Brain microvascular endothelial cell (primary cell): ENCODE measurements at places on chromosomes 2 and 18.

DNA sequence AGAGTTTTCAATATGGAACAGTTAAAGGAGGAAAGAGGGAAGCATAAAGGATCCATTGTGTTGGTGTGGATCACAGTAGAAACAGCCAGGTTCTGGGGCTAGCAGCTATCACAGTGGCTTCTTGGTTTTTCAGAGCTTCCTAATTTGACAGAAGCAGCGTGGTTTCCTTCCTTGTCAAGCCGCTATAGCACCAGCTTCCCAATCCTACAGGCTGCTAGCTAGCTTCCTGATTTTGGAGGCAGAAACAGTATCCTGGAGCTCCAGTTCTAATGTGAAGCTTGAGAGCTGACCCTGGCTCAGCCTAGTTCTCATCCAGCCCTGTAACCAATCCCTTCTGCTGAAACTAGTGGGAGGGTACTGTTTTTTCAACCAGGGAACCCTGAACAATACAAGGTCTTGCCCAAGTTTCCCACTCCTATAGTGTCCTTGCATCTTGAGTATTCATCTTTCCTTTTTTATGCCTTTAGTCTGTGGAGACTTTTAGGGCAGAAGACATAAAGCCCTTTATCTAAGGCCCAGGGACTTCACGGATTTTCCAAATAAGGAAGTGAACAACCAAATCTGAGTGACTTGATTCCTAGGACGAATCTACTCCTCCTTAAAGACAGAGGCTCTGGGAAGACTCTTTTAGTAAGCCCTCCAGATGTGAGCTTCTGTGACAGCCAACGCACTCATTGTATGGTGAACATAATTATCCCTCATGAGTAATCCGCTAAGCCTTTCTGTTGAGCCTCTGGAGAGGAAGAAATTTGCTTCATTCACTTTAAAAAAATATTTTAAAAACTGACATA lies 33.8 kb downstream of the CCDC93 start:
- peak; percentile 53 for DNase-seq

DNA sequence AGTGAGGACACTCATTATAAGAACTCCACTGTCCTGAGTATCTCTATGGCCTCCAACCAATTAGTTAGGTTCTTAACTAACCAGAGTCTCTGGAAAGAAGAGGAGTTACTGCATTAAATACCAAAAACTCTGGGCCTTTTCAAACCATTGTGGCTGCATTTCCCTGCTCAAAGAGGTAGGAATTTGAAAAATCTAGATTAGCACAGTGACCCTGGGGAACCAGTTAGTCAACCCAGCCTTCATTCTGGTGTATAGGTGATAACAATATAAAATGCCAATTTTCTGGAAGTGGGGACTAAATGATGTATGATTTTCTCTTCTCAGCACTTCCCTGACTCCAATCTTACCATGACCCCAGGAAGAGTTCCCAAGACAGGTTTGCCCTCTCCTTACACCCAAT lies 287.8 kb upstream of the SETBP1 start:
- no peak for DNase-seq

- no peak for DNase-seq
Measured at GRCh38 chr2:110707386-110707965, 24.9 kb upstream of the ACOXL start.

- no peak for DNase-seq
Measured at GRCh38 chr2:39937621-39938020, 158.6 kb upstream of the THUMPD2 start.

DNA sequence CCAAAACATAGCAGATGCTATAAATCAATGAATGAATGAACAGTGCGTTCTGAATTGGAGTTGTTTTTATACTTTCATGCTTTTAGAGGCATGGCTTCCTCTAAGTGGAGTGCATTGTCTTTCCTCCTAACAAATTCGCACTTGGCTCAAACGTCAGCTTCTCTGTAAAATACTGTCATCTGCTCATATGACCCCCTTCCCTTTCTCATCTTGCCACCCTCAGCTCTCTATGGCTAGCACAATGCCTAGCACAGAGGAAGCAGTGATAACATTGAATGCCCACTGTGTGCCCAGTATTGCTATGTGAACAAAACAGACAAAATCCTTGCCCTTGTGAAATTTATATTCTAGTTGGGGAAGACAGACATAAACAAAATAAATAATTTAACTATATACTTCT lies 258.8 kb downstream of the MREG start:
- DNase-seq: no peak

DNA sequence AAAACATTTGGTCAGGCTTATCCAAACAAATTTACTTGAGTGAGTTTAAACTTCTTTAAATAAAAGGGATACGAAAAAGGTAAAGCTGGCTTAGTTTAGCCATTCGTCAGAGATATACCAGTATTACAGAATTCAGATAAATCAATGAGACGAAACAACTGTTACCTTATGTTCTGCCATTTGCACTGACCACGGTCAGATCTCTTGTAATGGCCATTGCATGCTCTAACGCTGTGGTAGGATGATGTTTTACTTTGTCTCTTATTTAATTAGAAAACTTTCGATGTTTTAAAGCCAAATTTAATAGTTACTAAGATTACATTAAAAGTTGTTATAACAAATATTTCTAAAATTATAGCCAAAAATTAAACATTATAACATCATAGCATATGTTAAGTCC lies 1.5 kb downstream of the C18orf54 start:
- no peak for DNase-seq

DNA sequence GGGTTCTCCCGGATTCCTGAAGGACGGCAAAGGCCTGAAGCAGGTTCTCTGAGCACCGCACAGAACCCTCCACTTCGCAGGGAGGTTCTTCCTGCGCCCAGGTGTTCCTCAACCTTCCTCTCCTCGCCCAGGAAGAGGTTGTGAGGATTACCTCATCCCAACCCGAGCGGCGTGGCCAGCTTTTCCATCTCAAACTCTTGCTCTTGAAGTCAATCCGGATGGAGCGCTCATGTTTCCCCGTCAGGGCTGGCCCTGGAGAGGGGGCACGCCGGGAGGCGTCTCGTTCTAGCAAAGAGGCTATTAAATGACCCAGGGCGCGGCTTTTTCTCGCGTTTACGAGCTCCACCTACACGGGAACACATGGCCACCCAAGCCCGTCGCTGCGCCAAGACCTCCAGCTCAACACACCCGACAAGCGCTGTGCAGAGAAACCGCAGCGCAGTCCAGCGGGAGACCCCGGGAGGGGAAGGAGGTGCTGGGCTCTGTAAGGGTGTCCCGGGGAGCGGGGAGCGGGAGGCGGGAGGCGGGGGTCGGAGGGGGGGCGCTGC lies 540 bp upstream of the RAB10 start:
- DNase-seq: peak; percentile 83

DNA sequence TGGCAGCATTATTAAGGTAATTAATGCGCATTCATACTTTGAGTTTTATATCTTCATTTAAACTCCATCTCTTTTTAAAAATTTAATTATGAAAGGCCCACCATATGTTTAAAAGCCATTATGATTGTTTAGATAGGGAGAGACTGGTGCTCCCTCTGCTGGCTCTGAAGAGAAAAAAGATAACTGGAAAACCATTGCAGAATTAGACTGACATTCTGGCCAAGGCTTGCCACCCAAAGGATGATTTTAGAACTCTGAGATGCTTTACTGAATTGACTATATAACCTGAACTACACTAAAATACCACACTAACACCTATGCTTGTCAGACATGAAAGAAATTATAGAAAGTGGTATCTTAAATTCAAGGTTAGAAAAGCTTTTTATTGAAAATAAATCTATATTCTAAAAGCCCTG lies 127.6 kb upstream of the SPOPL start:
- DNase-seq: peak; percentile 21

GRCh38 chr2:14550658-14551057 lies 81.9 kb upstream of the LRATD1 start:
- no peak for DNase-seq

- no peak for DNase-seq
Measured at GRCh38 chr2:64327510-64328414, 126.2 kb upstream of the LGALSL start.

DNA sequence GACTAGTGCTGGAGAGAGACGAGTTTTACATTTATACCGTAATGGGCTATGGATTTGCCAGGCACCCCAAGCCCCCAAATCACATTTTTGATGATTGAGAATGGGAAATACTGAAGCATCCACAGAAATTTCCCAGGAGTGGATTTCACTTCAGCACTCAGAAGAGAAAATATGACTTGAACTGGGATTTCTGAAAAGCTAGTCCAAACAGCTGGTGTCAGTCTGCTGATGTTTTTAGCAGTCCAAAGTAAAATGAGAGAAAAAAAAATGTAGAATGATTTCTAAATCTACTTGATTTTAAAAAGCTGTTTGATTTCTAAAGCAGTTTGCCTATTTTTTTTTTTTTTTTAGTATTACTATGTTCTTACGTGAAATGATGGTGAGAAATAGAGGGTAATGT lies 105.0 kb downstream of the PLEKHM3 start:
- DNase-seq: no peak

DNA sequence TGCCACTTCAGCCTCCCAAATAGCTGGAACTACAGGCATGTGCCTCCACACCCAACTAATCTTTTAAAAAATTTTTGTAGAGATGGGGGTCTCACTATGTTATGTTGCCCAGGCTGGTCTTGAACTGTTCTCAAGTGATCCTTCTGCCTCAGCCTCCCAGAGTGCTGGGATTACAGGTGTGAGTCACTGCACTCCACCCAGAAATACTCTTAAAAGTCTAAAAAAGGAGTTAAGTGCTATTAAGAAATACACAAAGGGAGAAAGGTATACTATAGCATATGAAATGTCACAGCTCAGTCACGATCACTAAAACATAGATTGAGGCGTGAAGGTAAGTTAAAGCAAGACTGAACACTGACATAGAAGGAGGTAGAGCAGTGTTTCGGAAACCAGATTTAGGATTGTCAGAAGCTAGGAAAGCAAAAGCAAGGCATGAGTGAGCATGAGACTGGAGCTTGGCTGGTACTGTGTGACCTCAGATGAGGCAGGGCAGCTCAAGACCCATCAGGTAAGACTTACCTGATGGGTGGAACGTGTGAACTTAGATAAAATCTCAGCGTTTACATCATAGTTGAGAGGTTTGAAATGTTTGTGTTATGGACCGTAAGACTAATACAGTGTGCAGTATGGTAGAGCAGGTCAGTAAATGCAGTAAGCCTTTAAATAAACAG lies 9.2 kb downstream of the CCNYL1 start:
- DNase-seq: no peak

DNA sequence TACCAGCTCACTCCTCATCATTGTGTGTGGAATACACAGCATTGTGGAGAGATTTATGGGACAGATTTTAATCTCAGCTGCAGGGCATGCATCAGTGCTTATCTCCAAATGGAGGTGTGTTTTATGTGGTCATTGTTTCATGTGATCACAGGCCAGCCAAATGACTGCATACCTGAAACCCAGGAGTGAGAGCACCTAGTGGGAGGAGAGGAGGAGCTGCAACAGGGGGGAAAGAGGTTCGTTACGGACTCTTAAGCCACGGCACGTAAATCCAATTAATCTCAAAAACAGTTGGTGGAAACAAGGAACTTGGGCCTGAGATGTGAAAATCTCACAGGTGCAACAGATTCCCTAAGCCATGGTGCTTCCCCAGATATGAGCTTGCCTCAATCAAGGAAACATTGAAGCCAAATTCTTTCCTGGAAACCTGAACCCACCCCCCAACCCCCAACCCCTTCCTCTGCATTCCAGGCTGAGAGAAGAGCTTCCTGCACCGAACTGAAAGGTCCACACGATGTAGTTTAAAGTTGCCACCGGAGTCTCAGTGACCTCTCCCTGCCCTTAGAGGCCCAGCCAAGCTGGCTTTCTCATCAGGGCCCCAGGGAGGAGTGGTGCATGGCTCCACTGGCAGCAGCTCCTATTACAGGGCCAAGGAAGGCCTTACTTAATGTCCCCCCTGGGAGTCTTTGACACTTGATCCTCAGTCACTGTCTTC lies 167.4 kb downstream of the C1D start:
- no peak for DNase-seq

DNA sequence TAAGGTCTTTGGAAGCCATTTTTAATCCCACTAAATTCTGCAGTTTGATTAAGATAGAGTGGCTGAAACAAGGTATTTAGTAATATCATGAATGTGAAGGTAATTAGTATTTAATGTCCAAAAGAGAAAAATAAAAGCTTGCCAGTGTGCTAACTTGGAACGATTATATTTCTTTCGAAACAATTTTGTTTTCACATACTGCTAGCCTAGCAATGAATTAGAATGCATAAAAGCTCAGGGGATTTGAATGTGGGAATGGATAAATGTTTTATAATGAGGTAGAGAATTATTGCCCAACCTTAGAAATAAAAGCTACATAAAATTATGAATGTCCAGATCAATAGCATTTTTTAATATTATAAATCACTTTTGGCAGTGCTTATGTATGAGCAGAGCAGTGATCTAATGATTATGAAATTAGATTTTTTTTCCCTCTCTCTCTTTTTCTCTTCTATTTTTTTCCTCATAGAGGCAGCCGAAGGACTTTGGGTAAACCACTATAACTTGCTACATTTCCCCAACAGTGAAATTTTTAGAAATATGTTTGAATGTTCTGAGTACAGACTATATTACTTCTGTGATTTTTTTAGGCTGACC lies 75.5 kb downstream of the PLCL1 start:
- no peak for DNase-seq

DNA sequence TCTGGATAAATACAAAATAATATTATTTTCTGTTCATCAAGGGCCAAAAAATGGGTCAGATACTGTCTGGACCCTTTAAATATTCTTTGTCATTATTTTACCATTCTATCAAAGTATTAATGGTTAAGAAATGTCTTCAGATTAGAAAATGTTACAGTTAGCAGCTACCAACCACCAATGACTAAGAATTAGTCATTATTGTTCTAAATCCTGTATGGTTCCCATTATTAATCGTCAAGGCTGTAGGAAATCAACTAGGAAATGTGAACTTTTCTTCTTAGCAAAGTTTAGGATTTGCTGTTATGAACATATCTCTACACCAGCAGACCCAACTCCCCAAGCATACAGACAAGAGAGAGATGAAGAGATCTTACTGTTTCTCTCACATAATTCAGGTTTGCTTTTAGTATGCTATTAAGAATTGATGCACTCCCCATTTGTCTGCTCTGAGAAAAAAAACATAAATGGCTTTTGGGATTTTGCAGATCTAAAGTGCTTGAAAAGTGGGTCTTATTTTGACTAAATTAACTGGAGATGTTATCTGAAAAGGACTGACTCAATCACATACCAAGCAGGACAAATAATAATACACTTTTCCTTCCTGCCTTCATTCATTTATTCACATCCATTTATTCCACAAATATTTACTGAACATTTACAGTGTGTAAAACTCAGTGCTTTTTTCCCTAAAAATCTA lies 147.7 kb downstream of the PPP1R1C start:
- peak; percentile 7 for DNase-seq

- DNase-seq: peak; percentile 90
Measured at GRCh38 chr2:160241251-160242137, 41.4 kb upstream of the ITGB6 start.

DNA sequence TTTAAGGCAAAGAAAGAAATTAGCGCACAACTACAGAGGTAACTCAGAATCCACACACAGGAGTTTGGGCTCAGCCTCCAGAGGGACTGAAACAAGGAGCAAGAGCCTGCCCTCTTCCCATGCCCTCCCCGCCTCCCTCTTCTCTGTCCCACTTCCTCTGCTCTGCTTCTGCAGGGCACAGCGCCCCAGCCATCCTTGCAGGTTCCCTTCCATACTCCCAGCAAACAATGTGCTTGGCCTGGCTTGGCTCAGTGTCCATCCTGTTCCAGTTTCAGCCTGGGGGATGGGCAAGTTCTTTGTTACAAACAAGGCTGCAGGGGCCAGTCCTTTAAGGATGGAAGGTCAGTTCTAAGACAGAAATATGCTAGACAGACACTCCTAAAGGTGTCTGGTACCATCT lies 133.5 kb downstream of the CDH20 start:
- no peak for DNase-seq
